ENCODE measurements at places on chromosomes 7 and 10.

DNA sequence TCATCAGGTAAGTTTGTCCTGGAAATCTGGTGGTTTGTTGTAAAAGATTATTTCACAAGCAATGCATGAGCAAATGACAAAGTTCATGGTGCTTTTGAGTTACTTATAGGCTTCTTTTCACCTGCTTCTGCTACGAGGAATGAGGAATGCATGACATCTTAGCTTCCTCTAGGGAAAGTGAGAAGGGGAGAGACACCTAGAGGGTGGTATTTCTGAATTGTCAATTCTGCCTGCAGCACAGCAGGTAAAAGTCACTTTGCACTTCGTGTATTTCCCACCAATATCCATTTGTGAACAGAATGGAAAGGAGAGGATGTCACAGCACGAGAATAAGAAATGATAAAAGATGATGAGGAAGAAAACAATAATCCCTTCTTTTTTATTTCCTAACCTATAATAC lies 153.4 kb upstream of the FEZF1 start:
- DNase-seq = no peak

- DNase-seq = no peak
Measured at GRCh38 chr7:24284699-24285506, 913 bp downstream of the NPY start.

DNA sequence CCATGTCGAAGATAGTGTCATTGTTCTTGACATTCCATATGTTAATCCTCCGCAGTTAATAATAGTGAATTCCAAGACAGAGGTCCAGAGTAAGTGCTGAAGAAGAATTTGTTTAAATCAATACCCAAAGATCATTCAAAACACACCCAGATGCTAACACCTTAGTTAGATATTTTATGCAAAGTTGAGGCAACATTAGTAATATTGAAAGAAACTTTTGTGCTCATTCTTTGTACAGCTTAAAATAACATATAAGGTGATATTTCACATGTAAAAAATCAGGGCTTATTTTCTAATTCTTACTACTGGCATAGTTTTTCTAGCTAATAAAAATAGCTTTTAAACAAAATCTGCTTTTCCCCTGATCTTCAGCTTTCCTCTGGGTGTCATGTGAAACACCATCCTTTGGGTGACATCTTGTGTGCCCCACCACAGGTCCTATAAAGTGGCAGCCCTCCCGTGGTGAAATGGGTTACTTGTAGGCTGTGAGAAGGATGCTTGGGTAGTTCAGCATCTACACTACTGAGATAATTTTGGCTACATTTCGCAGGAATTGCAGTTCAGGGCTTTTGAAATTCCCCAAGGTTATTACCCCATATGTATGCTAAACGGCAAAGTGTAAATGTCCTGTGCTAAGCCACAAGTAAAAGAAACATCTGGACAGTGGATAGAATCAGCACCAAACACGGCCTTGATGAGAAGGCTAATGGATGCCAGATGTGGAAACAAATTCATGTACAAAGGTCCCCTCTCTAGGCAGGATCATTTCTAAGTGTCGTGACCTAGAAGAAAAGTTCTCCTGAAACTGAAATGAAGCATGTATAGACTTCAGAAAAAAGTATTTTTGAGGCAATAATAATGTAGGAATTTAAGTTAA lies 105.4 kb downstream of the GRM3 start:
- no peak for DNase-seq

GRCh38 chr7:155205368-155206317 lies 92.0 kb upstream of the INSIG1 start:
- DNase-seq = peak; percentile 74

GRCh38 chr7:71735961-71736556 lies 604.1 kb downstream of the GALNT17 start:
- DNase-seq = peak; percentile 10

DNA sequence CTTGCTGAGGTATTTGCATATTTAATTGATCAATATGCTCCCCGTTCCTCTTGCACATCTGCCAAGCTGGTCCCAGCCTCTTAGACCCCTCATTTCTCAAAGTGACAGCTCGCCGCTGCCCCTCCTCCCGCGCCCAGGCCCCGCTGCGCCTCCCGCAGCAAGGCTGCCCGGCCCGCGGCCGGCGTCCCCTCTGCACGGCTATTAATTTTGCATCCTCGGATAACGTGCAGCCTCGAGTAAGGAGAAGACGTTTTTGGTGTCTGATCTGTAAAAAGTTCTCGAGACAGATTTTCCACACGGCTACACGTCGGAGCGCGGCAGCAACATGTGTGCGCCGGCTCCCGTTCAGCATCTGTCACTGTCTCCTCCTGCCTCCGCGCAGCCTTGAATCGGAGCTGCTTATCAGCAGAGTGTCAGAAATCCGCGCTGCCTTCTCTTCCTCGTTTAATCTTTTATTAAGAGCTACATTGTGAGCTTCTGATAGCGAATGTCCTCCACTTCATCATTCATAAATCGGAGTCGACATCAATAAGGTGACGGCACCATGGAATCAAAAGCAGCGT lies 65.3 kb downstream of the EBF3 start:
- DNase-seq = no peak

Measured in stimulated activated CD4-positive, alpha-beta T cell treated with anti-CD3 and anti-CD28 coated beads, Interleukin-1b, Interleukin-23, amount 100 ng/mL, for 1 hour (primary cell).